ENCODE measurements at places on chromosomes 12 and 14.
A peak's percentile ranks its signal among the peaks of the same experiment; 100 is the strongest.

DNA sequence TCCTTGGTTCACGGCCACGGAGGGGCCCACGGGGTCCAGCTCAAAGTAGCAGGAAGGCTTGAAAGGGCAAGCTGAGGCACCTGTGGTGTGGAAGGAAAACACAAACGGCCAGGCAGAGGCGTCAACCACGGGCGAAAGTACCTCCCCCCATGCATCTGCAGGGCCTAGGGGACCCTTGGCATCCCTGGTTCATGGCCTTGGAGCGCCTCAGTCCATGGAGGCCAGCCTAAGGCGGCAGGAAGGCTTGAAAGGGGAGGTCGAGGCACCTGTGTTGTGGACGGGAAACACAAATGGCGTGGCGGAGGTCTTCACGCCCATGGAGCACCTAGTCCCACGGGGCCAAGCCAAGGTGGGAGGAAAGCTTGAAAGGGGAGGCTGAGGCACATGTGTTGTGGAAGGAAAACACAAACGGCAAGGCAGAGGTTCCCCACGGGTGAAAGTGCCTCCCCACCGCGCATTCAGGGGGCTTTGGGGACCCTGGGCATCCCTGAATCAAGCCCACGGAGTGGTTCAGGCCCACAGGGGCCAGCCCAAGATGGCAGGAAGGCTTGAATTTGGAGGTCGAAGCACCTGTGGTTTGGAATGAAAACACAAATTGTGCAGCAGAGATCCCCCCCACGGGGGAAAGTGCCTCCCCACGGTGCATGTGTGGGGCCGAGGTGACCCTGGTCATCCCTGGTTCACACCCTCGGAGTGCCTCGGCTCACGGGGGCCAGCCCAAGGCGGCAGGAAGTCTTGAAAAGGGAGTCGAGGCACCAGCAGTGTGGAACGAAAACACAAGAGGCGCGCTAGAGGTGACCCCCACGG lies 380.8 kb downstream of the ALG10 start:
- no peak for DNase-seq

GRCh38 chr14:100818221-100818699 lies 7.7 kb upstream of the MEG3 start:
- no peak for DNase-seq

- no peak for DNase-seq
These were observed 173.2 kb downstream of the SLC35F4 start for GRCh38 chr14:57692671-57693070.

DNA sequence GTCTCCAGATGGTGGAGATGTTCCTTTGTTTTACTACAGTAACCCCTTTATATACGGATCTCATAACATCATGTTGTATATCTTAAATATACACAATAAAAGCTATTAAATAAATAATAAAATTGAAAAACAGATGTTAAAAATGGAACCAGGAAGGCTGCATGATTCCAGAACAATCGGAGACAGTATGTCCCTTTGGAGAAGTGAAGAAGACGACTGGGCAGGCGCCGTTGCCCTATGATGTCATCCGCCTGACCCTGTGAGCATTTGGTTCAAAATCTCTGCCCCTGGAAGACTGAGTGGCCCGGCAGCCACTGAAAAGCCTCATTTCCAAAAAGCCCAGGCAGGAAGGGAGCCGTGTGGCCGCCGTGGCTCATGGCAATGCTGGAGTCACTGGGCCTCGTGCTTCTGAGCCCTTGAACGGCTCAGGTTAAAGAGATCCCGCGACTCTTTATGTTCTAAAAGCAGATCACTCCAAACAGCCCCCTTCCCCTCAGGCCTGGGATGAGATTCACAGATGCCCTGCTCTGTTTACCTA lies 30.8 kb downstream of the RIMBP2 start:
- DNase-seq: no peak

DNA sequence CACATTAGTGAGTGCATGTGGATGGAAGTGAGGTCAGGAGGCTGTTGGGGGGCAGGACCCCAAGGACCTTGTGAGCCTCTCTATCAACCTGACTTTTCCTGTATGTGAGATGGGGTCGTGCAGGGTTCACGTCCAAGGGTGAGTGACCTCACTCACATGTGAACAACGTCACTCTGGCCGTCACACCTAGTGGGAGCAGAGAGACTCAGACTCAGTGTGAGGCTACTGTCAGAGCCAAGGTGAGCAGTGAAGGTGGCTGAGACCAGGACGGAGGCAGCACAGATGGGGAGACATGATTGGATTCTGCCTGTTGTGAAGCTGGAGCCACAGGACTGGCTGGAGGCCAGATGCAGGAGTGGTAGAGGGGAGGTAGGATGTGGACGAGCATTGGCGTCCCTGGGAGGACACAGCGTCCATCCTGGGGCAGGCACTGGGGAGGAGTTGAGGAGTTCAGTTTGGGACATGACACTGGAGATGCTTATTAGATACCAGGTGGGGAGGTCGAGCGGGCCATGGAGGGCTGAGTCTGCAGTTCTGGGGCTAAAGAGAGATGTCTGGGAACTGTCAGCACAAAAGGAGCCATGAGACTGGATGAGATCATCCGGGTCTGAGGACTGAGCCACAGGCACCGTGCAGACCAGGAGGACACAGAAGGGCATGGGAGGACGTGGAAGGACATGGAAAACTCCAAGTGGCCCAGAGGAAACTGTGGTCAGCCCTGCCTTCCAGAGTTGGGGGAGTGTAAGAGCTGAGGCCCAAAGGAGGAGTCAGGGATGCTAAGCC lies 92.8 kb downstream of the LGMN start:
- DNase-seq: no peak

DNA sequence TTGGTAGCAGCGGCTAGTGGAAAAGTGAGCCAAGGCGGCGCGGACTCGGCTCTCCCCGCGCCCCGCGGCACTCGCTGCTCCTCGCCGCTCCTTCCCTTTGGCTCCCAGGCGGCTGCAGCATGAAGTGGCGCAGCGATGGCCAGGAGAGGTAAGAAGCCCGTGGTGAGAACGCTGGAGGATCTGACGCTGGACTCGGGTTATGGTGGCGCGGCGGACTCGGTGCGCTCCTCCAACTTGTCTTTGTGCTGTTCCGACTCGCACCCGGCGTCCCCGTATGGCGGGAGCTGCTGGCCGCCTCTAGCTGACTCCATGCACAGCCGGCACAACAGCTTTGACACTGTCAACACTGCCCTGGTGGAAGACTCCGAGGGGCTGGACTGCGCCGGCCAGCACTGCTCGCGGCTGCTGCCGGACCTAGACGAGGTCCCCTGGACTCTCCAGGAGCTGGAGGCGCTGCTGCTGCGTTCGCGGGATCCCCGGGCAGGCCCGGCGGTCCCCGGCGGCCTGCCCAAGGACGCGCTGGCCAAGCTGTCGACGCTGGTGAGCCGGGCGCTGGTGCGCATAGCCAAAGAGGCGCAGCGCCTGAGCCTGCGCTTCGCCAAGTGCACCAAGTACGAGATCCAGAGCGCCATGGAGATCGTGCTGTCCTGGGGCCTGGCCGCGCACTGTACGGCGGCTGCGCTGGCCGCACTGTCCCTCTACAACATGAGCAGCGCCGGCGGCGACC lies 225.6 kb upstream of the CRY1 start:
- DNase-seq: no peak

DNA sequence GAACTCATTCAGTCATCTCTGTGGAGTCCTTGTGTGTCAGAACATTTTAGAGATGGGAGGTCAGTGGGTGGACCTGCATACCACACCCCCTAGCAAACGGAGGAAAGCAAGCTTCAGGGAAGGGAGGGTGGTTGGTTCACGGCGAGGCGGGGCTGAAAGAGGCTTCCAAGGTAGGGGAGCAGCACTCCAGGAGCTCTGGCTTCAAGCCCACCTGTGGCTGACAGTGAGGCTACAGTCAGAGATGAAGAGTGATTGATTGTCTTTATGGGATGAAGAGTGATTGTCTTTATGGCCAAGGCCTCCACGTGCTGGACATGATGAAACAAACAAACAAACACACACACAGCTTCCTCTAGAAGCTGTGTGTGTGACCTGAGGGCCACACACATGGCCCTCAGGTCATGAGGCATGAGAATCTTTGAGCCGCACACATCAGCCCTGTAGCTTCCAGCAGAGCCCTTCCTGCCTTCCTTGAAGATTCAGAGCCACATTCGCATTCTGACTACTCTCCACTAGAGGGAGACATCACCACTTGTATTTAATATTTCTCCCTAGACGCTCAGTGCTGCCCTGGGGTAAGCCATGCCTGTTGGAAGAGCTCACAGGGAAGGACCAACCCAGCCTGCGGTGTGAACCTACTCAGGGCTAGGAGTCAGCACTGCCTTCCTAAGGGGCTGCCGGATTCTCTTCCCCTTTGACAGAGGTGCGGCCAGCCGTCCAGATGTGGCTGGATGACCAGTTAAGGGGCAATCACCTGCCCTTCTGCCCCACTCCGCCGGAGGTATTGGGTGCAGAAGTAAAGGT lies 54.4 kb upstream of the KCNA1 start:
- DNase-seq: peak; percentile 7

GRCh38 chr12:22117563-22118237 lies 71.7 kb downstream of the CMAS start:
- DNase-seq: no peak

- DNase-seq: no peak
These were observed 214.8 kb upstream of the ALG10B start for GRCh38 chr12:38101753-38102152.

DNA sequence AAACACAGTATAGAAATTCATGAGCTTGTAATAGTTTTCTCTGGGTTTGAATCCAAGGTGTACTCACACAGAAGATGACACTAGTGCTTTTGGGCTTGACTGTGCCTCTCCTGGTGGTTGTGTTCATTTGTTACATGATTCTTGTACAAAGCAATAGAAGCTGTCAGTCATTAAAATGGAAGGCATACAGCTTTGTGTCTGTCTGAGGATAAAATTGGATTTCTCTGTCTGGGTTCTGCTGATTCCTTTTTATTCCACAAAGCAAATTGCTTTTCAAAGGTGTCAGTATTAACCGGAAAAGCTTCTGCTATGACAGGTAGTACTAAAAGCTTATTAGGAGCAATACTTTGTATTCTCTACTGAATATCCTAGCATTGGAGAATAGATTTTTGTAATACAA lies 361.2 kb downstream of the SLC6A15 start:
- no peak for DNase-seq

GRCh38 chr12:69239922-69240630 lies 707 bp downstream of the CPSF6 start:
- peak; percentile 9 for DNase-seq

GRCh38 chr12:51281202-51281924 lies 11.1 kb upstream of the SMAGP start:
- DNase-seq: no peak

DNA sequence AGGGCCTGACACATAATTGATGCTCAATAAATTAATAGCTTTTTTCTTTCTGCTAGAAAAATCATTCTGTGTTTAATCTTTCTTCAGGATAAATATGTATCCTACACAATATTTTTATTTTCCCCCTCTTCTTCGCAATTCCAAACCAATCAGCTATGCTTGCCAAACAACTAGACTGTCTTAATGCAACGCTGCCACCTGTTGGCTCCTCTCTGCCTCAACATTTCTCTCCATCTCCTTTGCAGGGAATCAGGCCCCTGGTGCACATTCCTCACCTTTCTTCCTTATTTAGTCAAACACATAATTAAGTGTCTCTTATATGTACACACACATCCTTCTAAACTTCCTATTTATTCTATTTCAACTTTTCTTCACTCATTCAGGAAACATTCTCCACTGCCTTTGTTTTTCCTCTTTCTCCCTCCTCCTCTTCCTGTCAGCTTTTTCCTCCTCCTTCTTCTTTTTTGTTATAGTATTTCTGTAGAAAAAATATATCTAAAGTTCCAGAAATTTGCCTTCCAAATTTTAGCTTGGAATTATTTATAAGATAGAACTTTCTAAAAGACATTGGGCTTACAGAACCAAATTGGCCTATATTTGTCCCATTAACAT lies 406.0 kb downstream of the PRKD1 start:
- DNase-seq: no peak

DNA sequence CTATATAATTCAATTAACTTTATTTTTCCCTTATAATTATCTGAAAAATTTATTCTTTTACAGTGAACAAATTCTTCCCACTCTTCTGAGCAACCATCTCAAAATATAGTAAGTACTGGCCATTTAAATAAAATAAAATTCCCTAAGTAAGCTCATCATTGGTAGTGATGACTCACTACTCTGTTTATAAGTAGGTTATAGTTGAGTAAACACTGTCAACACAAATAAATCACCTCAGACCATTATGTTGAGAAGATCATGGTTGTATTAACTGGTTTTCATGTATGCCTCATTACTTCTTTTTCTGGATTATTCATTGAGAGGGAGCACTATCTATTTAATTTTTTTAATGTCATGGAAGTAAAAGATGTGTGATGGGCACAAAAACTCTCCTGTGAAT lies 220.5 kb downstream of the SEC23A start:
- DNase-seq: no peak

DNA sequence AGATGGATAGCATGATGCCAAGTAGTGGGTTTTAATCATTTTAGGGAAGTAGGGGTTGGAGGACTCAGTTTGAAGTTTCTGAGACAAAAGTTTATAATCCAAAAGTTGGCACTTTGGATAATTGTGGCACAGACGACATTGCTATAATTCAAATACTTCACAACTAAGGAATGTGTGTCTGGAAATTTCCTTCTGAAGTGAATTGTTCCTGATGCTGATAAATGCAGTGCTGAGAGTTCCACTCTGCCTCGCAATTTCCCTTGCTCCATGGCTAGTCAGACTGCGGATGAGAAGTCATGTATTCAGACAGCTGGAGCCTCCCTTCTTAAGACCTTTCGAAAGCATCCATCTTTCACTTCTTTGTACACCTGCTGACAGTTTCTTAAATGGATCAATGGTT lies 393.3 kb upstream of the PRICKLE1 start:
- no peak for DNase-seq

GRCh38 chr14:55915456-55915855 lies 202.8 kb upstream of the PELI2 start:
- DNase-seq: no peak

- DNase-seq: no peak
These were observed 343.0 kb downstream of the RGS6 start for GRCh38 chr14:72275242-72275641.

DNA sequence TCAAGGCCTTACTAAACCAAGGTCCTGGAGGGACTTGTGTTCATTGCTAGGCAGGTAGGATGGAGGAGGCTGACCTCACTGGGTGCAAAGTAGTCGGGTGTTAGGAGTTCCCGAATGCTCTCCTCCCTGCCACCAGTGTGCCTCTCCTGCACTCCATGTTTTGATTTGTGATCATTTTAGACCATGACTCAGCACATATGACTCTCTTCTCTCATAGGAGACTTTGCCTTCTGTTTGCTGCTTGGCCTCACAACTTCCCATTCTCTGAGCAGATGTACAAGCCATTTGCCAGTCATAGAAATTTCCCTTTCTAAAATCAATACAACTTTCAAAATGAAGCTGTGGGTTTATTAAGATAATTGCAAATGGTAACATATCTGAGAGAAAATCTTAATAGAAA lies 46.6 kb upstream of the LRIG3 start:
- no peak for DNase-seq

DNA sequence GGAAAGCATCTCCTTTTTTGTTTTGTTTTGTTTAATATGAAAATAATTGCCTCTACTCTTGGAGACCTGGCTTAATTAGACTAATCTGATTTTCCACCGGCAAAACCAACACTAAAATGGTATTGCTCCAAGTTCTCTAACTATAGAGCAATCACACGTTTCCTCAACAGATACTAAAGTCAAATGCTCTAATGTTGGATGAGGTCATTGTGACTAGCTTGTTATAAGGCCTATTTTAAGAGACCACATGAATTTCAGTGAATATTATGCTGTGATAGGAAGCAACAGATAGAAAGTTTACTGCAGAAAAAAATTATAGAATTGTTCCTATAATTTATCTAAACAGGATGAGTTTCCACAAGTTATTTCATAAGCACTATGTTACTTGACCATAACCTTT lies 3.3 kb upstream of the CCDC196 start:
- DNase-seq: no peak

- no peak for DNase-seq
These were observed 2.1 kb downstream of the DDN start for GRCh38 chr12:48996794-48997718.

All from stimulated activated CD4-positive, alpha-beta T cell treated with anti-CD3 and anti-CD28 coated beads, TNF-alpha, amount 100 ng/mL, for 48 hours (primary cell).